ENCODE measurements at places on chromosomes 4 and X.

GRCh38 chr4:94468093-94468769, 16.5 kb downstream of the PDLIM5 start:
- DNase-seq: no peak

GRCh38 chr4:157591245-157591644, 370.7 kb downstream of the GRIA2 start:
- DNase-seq: no peak

- no peak for DNase-seq
These were observed 23.5 kb downstream of the KCNE5 start for GRCh38 chrX:109601486-109601885.

DNA sequence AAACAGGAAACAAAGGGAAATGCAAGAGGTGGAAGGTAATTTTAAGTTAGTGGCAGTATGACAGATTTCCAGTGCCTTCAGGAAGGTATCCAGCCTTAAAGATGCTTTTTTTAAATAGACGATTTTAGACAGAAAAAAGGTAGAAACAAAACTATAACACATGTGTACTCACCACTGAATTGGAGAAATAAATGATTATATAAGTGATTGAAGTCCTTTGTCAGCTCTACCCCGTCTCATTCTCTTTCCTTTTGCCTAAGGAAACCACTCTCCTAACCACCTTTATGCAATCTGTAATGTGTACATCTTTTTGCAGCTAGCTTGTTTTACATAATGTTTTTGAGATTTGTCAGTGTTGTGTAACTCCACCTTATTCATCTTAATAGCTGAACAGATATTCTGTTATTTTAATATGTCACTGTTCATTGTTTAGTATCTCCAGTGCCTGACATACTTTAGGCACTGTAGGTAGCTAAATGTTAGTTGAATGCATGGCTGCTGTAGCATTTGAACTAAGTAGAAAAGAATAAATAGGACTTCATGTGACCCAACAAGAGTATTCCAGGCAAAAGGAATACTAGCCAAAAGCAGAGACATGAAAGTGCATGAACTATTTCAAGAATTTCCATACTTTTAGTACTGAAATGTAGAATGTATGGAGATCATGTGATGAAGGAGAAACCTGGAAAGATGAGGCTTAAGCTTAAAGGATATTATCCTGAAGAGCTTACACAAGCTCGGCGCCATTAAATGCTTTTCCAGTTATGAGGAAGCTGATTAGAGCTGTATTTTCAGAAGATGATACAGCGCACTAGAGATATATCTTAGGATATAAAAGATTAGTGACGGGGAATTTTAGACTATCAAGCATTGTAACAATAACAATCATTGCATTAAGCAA, 865 bp downstream of the FAM200B start:
- no peak for DNase-seq

- DNase-seq: no peak
These were observed 225.1 kb downstream of the CBR4 start for GRCh38 chr4:168784786-168785461.

GRCh38 chrX:135984791-135985156, 461 bp upstream of the SLC9A6 start:
- DNase-seq: no peak

DNA sequence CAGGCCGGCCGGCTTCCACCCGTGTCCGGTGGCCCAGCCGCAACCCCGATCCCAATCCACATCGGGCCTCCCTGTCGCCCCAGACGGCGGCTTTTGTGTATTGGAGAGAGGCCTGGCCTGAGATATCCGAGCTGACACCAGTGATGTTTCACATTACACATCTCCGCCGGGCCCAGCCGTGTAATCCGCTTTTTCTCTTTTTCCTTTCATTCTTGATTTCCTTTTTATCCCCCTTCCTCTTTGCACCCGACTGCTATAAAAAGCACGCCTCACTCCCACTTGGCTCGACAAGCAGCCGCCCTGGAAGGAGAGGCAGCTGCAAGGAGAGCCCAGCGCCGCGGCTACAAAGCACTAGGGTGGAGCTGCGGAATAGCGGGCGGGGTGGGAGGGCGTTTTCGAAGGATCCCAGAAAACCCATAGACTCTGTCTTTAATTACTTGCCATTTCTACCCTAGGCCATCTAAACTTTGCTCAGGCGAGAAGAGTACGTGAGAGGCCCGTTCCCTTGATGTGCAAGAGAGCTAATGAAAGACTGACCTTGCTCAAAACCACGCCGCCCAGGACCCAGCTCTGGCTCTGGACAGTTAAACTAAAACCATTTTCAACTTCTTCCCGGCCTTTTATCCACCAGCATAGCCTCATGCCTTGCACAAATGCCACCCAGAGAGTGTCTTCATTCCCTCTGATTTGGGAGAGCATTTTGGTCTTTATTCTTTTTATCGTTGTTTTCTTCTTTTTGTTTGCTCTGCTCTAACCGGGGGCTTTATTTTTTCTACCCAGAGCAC, 3.2 kb downstream of the PITX2 start:
- DNase-seq: no peak

DNA sequence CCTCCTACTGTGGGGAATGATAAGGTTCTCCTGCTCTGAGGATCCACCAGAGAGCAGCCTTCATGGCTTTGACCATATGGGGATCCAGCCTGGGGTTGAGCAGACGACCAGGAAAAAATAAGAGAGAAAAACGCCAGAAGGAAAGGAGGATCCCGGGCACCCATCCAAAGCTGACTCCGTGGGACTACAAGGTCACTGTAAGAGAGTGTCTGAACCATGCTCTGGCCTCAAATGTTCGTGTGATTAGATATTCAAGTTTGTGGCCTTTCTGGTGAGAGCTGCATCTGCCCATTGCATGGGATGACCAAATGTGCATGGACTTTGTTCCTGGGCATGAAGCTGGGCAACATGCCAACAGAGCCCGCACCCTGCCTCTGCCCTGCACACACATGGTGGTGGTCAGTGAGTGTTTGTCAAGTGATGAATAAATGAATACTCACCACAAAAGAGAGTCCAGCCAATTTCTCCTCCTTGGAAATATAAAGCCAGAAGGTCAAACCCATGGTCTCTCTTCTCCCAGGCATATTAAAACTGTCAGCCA, 346.0 kb upstream of the GATB start:
- DNase-seq: no peak

DNA sequence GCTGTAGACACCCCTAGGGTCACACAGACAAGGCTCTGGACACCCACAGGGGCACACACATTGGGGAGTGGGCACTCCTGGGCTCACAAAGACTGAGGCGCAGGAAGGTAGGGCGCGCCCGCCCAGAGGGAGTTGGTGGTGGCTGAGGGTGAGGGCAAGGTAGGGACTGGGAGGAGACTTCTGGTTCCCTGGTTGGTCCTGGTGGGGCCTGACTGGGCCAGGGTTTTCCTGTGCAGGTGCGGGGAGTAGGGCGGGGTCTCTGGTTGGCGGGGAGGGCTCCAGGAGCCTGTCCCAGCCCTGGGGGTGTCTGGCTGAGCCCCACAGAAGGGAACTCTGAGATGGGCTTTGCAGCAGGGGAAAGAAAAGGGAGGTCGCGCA, 6.7 kb upstream of the WAS start:
- DNase-seq: no peak

DNA sequence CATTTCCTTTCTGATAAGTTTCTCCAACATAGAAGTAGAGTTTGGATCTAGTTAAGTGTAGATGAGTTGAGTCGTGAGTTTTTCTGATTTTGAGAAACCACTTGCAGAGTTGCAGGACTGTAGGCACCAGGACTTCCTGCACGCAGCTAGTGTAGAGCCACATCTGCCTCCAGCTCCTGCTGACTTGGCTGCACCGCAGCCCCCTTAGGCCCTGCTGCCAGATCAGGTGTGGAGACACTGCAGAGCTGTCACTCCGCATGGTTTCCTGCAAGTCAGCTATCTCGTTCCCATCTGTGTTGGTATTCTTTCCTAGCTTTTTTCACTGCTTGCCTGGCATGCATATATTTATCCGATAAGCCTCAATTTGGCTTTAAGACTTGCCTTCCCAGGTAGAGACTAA, 48.9 kb downstream of the PCDH7 start:
- DNase-seq: no peak

DNA sequence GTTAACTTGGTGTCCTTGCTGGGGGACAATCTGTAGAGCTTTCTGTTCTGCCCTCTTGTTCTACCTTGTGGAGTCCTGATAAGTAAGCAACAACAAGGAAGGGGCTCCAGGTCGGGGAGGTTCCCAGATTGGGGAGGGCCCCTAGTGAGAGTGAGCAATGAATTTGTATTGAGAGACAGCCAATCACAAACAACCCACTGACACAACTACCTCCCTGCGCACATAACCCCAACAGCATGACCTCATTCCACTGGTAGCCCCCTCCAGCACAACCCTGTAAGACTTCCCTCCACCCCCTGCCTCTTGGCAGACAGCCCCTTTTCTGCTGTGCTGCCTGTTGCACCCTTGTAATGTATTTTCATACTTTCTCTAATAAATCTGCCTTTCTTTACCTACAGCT, 19.7 kb upstream of the PNPLA4 start:
- no peak for DNase-seq

- no peak for DNase-seq
These were observed 27.5 kb upstream of the VBP1 start for GRCh38 chrX:155188786-155189185.

DNA sequence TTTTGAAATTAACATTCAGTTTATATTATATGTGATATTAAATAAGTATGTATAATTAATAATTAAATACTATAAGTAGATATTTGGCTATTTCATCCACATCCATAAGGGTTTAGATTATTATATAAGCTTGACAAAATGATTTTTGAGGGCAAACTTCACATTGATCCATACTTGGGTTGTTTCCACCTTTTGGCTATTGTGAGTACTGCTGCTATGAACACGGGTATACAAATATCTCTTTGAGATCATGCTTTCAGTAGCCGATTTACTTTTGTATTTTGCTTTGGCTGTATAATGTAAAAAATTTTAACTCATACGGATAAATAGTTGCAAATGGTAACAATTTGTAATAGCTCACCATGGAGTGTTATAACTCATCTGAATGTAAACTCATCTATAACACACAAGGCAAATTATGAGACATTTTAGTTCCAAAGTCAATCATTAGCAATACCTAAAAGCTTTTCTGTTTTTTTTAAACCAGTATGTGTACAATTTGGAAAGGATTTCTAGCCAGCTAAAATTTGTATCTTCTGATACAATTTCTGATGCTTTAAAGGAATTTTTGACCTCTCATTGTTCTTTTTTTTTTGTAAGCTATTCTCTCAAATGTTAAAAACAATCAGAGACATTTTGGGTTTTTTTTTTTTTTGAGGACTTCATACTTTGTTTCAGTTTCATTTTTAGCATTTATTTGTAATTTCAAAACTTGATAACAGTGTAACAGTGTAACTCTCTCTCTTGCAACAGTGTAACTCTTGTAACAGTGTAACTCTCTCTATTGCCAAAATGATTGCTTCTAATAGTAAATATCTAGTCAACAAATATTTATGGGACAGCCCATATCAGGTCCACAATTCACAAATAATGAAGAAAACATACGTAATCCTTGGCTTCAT, 51.8 kb upstream of the ARX start:
- no peak for DNase-seq

GRCh38 chr4:186039697-186040096, 29.3 kb upstream of the TLR3 start:
- DNase-seq: no peak

- no peak for DNase-seq
These were observed 20.1 kb downstream of the C4orf36 start for GRCh38 chr4:86872135-86872534.

- no peak for DNase-seq
These were observed 8.4 kb downstream of the EMCN start for GRCh38 chr4:100509386-100509785.

DNA sequence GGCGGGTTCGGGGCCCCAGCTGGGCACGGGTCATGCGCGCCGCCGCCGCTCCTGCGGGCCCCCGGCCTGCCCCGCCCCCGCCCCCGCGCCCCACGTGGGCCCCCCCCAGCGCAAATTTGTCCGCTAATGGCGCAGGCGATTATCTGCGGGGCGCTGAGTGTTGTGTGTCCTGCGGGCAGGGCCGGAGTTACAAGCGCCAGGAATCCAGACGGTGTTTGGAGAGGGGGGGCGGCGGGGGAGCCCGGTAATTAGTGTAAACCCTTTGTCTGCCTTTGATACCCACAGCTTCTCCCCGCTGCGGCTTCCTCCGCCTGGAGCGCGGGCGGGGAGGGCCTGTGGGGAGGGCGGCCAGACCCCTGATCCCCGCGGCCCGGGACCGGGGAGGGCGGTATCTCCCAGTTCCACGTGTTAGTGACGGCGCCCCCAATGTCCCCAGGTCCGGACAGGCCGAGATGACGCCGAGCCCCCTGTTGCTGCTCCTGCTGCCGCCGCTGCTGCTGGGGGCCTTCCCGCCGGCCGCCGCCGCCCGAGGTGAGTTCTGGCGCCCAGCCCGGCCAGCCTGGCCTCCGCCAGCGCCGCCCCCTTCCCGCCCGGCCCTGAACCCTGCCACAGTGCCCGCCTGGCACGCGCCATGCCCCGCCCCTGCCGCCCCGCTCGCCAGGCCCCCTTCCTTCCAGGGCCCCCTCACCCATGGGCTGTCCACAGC, 761 bp downstream of the FGFRL1 start:
- DNase-seq: no peak

DNA sequence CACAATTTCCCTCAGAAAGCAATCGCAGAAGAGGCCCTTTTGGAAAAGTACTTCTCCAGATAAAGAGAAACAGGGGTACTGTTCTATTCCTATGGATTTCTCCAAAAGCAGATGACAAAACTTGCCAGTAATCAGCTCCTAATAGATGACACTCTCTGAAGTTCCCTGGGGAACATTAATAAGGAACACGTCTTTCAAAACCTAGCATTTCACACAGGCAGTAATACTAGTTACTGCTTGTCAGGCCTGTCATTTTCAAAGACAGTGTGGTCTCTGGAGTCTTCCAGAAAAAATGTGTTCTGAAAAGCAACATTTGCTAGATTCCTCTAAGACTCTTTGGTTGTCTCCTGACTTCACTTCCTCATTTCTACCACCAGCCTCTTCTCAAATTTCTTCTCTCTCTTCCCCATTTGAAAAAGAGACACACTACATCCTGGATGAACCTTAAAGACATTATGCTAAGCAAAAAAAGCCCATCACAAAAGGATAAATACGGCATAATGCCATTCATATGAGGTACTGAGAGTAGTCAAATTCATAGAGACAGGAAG, 47.3 kb downstream of the CHRDL1 start:
- no peak for DNase-seq

GRCh38 chr4:73904491-73904890, 35.3 kb downstream of the CXCL1 start:
- DNase-seq: no peak

DNA sequence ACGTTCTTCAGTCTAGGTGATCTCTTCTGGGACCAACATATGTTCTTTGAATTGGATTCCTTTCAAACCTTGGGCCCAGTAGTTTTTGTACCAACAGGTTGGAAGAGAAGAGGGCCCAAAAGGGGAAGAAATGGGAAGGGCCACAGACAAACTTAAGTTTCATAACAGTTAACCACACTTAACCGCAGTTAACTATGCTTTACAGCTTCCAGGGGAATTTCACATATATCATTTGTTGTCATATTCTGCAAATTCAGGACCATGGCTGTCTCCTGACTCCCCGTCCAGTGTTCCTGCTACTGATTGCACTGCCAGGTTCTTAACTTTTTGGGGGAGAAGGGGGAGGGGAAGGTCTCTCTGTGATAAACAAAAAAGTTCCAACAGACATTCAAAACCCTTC, 34.6 kb downstream of the RTL5 start:
- DNase-seq: no peak

- no peak for DNase-seq
These were observed 64.0 kb downstream of the CCNG2 start for GRCh38 chr4:77220828-77221613.

- DNase-seq: no peak
These were observed 223.2 kb downstream of the PRDM5 start for GRCh38 chr4:120699354-120699753.

Data from epithelial cell of prostate (primary cell).